ENCODE measurements at places on chromosomes 11 and 22.

DNA sequence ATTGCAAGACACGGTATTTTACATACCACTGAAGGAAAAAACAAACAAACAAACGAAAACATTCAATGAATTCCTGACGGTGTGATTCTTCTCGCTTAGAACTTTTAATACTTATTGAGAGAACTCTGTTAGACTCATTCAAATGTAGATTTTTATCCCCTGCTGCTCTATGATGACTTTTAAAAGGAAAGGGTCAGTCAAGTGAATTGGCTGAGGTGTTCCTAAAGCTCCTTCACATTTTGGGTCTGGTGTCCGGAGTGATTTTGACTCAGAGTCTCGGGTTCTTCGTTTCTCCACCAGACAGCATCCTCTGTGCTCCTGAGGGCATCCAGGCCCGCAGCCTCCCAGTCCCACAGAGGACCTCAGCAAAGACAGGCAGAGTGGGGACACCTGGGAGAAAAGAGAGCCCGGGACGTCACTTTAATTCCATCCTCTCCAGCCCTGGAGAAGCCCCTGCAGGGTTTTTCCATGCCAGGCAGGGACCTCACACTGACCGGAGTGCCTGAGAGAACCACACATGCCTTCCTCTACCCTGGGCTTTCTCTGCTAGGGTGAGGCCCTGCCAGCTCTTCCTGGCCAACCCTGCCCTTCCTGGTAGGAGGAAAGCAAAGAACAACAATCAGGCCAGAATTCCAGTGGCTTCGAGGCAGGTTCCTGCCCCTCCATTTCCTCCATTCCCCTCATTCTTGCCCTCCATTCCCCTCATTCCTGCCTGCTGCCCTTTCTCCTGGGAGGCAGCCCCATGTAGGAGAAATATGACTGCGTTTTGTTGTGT is 1.4 kb upstream of the CSF2RB start:
- no peak for DNase-seq

- DNase-seq, result no peak
Measured at GRCh38 chr11:88041679-88042078, 133.6 kb downstream of the RAB38 start.

- no peak for DNase-seq
Measured at GRCh38 chr11:126054408-126054807, 8.3 kb downstream of the CDON start.

GRCh38 chr11:105781807-105782206 is 171.9 kb downstream of the GRIA4 start:
- DNase-seq, result no peak

GRCh38 chr11:77195071-77195755 is 67.2 kb downstream of the MYO7A start:
- no peak for DNase-seq

GRCh38 chr11:120564573-120565311 is 53.2 kb downstream of the GRIK4 start:
- DNase-seq, result no peak

- DNase-seq, result no peak
Measured at GRCh38 chr11:64602466-64603070, 11.5 kb downstream of the SLC22A12 start.
